Upper lobe of right lung (tissue), 1 donor: ENCODE measurements at places on chromosomes 4 and X. TPM values are rescaled to one million over a fixed set of nuclear protein-coding genes. Genes with fewer than 3 reads are reported as not detected.

RPL10 gene
- 2,677 TPM for total RNA-seq

EIF2S3 gene
- total RNA-seq: 135 TPM

DNA sequence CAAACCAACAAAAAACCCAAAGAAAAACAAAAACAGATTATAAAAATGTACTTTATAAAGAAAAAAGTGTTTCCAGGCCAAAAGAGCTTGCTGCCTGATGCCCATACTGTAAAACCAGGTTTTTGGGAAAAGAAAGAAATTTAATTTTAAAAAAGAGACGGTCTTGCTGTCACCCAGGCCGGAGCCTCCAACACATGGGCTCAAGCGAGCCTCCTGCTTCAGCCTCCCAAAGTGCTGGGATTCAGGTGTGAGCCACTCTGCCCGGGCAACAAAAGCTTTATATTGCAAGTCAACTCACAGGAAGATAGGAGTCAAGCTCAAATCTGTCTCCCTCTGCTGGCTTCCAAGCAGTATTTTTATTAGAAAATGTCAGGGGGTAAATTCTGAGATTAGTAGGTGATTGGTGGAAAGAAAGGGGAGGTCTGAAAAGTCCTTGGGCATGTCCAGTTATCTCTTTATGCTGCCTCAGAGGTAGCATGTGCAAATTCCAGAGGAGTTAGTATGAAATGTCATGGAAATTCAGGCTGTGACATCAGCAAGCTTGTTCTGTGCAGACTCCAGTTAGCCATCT lies 39.4 kb downstream of the MGST2 start:
- H3K36me3 ChIP-seq: peaks cover 35% of the 10 kb centered on the region
- H3K4me3 ChIP-seq: no peak overlapping the region
- no peak overlapping the region for H3K27ac ChIP-seq
- no peak for DNase-seq
- no peaks in the 10 kb centered on the region for H3K4me1 ChIP-seq
- H3K27me3 ChIP-seq: no peaks in the 10 kb centered on the region

DNA sequence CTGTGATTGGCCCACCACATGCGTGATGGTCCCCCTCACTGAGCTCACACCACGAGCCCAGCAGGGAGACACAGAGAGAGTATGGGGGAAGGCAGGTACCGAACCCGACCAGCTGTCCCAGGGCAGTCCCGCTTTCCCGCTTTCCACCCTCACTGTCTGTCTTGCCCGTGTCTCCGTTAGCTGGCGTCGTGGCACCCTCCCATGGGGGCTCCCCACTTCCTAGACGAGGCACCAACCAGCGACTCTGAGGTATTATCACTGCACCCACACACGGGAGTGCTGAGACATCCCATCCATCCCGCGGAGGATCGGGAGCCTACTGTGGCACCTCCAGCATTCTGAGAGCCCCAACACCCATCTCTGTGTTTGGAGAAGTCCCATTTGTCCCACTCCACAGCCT lies 43.0 kb upstream of the NHSL2 start:
- no peaks in the 10 kb centered on the region for H3K4me1 ChIP-seq
- H3K27ac ChIP-seq: no peak overlapping the region
- no peak for DNase-seq
- H3K27me3 ChIP-seq: no peaks in the 10 kb centered on the region

DNA sequence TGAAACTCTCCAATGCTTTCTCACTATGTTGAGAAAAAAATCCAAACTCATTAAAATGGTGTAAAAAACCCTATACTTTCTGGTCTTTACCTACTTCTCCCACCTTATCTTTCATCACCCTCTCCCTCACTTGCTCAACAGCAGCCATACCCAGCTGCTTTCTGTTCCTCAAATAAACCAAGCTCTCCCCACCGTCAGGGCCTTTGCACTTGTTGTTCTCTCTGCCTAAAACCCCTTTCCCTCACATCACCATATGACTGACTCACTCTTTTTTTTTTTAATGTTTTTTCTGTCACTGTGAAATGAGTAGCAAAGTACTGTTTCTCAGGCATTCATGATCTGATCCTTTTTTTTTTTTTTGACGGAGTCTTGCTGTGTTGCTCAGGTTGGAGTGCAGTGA lies 122.3 kb upstream of the TMEM164 start:
- no peaks in the 10 kb centered on the region for H3K36me3 ChIP-seq
- no peaks in the 10 kb centered on the region for H3K4me1 ChIP-seq
- no peaks in the 10 kb centered on the region for H3K27me3 ChIP-seq
- H3K4me3 ChIP-seq: no peak overlapping the region
- no peak overlapping the region for H3K27ac ChIP-seq
- no peak for DNase-seq

DNA sequence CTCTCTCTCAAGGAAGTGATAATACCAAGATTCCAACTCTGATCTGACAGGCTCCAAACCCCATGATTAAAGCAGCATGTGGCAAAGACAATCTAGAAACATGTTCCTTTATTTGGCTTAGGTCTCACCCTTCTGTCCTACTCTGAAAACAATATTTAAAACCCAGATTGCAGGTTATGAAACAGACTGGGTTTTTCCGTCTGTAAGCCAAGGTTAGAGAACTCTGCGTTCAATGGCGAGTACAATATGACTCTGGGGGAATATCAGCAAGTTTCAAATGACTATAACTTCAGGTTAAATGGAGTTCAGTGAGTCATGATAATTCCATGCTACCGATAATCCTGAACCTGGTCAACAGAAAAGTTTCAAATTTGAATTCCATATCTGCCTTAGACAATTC lies 50.8 kb downstream of the ANAPC10 start:
- no peak for DNase-seq
- H3K4me3 ChIP-seq: no peak overlapping the region
- H3K27me3 ChIP-seq: no peaks in the 10 kb centered on the region
- H3K36me3 ChIP-seq: no peaks in the 10 kb centered on the region

GRCh38 chr4:140109737-140110136 lies 44.2 kb downstream of the MAML3 start:
- no peaks in the 10 kb centered on the region for H3K4me1 ChIP-seq
- H3K36me3 ChIP-seq: no peaks in the 10 kb centered on the region
- no peak for DNase-seq

GRCh38 chr4:121216461-121216860 lies 52.3 kb upstream of the TNIP3 start:
- H3K4me3 ChIP-seq: no peak overlapping the region
- no peaks in the 10 kb centered on the region for H3K4me1 ChIP-seq
- H3K27me3 ChIP-seq: no peaks in the 10 kb centered on the region
- no peaks in the 10 kb centered on the region for H3K36me3 ChIP-seq
- H3K27ac ChIP-seq: peak overlapping the region; percentile 12

DNA sequence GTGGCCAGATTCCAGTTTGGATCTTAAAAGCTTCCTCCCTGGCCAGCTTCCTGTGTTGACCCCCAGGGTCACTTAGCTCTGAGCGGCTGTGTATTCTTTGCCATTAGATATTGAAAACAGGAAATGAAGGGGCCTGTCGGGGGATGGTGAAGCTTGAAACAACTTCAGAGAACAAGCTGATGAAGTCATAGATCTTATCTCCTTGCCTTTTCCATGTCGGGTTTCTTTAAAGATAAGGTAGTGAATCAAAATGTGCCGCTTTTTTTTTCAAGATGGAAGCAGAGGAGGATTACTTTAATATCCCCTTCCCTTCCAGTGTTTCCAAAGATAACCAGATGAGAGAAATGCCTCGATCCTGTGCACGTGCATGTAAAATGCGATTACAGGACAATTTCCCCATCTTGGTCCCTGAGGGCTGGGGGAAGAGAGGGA lies 508.5 kb downstream of the MID1IP1 start:
- no peak overlapping the region for H3K4me3 ChIP-seq
- H3K27me3 ChIP-seq: no peaks in the 10 kb centered on the region
- no peak overlapping the region for H3K27ac ChIP-seq
- H3K4me1 ChIP-seq: peaks cover 3% of the 10 kb centered on the region
- DNase-seq: no peak

DNA sequence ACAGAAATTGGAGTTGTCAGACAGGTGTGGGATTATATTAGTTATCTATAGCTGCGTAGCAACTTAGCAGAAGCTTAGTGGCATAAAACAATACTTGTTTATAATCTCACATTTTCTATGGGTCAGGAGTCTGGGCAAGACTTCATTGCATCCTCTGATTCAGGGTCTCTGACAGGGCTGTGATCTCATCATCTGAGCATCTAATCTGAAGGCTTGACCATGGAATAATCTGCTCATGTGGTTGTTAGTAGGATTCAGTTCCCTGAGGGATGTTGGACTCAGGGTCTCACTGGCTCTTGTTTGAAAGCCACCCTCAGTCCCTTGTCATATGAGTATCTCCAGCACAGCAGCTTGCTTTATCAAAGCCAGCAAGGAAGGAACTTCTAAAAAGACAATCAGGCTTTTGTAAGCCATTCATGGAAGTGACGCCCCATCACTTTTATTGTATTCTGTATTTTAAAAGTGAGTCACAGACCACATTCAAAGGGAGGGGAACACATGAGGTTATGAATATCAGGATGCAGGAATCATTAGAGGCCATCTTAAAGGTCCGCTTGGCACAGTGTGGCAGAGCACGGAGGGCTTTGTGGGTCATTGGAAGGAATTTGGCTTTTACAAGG lies 37.2 kb upstream of the FAM9B start:
- DNase-seq: no peak
- no peaks in the 10 kb centered on the region for H3K36me3 ChIP-seq
- H3K27me3 ChIP-seq: no peaks in the 10 kb centered on the region
- H3K4me3 ChIP-seq: no peak overlapping the region

GRCh38 chr4:77818073-77818601 lies 1.0 kb downstream of the CNOT6L start:
- H3K4me3 ChIP-seq: peak overlapping the region; percentile 78
- H3K27me3 ChIP-seq: no peaks in the 10 kb centered on the region
- peak overlapping the region; percentile 96 for H3K27ac ChIP-seq
- peaks cover 35% of the 10 kb centered on the region for H3K4me1 ChIP-seq

GRCh38 chr4:90027565-90027964 lies 99.6 kb upstream of the CCSER1 start:
- no peak for DNase-seq
- H3K36me3 ChIP-seq: no peaks in the 10 kb centered on the region
- H3K27ac ChIP-seq: no peak overlapping the region
- H3K27me3 ChIP-seq: no peaks in the 10 kb centered on the region
- H3K4me3 ChIP-seq: no peak overlapping the region
- H3K4me1 ChIP-seq: no peaks in the 10 kb centered on the region

GRCh38 chrX:140697618-140698017 lies 11.9 kb upstream of the LINC00632 start:
- no peaks in the 10 kb centered on the region for H3K27me3 ChIP-seq
- H3K4me1 ChIP-seq: no peaks in the 10 kb centered on the region
- H3K36me3 ChIP-seq: no peaks in the 10 kb centered on the region
- H3K27ac ChIP-seq: no peak overlapping the region
- H3K4me3 ChIP-seq: no peak overlapping the region

DNA sequence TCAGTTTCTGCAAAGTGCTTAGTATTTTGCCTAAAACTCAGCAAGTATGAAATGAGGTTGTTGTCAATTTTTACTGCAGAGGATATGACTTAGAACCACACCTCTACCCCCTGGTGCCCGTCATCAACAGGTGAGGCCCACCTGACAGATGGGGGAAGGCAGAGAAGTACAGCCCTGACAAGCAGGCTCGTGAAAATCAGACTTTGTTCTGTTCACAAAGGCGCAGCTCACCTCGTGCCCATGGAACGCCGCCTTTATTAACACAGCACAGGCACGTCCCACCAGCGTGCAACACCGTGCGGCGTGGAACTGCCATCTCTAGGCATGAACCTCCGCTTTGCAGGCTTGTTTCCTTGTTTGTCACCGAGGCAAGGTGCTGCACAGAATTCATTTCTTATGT lies 13.3 kb downstream of the CYP4V2 start:
- H3K27ac ChIP-seq: no peak overlapping the region
- no peaks in the 10 kb centered on the region for H3K4me1 ChIP-seq
- H3K27me3 ChIP-seq: no peaks in the 10 kb centered on the region
- peaks cover under 1% of the 10 kb centered on the region for H3K36me3 ChIP-seq

DNA sequence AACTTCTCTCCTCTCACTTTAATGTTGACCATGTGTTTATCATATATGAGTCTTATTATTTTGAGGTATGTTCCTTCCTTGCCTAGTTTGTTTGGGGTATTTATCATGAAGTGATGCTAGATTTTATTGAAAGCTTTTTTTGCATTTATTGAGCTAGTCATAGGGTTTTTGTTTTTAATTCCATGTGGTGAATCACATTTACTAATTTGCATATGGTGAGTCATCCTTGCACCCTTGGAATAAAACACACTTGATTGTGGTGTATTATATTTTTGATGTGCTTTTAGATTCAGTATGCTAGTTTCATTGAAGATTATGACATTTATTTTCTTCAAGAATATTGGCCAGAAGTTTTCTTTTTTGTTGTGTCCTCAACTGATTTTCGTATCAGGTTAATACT lies 464.6 kb downstream of the PCDH18 start:
- no peaks in the 10 kb centered on the region for H3K27me3 ChIP-seq
- no peak for DNase-seq
- H3K4me1 ChIP-seq: no peaks in the 10 kb centered on the region
- no peak overlapping the region for H3K27ac ChIP-seq
- H3K36me3 ChIP-seq: no peaks in the 10 kb centered on the region
- no peak overlapping the region for H3K4me3 ChIP-seq

DNA sequence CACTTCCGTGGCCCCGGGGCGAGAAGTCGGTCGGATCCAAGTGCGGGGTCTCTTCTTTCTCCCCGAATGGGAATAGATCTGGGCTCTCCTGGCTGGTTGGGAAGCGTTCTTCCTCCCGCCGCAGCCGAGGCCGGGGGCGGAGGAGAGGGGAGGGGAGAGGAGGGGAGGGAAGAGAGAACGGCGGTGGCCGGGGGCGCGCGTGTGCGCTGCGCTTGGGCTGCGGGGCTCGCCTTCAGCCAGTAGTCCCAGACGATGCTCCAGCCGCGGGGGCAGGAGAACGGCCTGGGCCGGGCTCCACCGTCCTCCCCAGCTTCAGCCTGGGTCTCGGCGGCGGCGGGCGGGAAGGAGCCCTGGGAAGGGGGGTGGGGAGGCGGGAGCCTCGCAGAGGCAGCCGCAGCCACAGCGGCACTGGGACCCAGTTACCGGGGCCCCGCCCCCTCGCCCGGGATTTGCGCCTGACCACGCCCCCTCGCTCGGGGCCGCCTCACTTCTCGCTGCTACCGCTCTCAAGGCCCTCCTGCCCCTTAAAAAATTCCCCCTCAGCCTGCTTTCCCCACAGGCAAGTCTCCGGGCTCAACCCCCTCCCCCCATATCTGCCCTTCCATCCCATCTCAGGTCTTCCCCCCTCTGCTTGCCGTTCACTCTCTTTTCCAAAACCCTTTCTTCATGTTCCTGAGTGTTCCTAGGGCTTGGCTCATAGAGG lies at the start of gene FGD1:
FGD1 (minus strand) TSS at position 421 of the 703 bp plus-strand sequence. CDS start 802 bp downstream, outside the sequence.
- H3K4me1 ChIP-seq: no peaks in the 10 kb centered on the region
- H3K4me3 ChIP-seq: peak within 1 kb of the TSS; percentile 56
- peak; percentile 79 for DNase-seq
- no peaks in the 10 kb centered on the region for H3K27me3 ChIP-seq
- peak within 1 kb of the TSS; percentile 51 for H3K27ac ChIP-seq

DNA sequence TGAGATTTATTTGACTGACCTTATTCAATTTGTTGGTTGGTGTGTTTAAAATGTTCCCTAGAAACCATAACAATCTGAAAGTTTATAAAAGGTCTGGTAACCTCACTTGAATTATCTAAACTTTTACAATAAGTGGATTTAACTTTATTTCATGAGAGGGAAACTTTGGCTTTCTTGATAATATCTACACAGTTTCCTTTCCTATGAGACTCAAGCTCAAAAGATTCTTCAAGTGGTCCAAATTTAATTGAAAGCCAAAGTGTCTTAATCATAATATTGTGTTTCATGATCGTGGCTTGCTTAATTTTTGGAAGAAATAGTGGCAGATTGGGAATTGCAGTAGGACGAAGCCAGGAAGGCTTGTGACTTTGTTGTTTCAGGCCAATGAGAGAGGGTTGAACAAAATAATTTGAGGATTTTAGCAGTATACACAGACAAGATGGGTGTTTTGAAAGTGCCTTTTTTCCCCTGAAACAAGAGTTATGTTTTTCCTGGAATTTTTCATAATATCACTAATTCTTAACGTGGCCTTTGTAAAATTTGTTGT lies 55.0 kb downstream of the PHEX start:
- no peak overlapping the region for H3K4me3 ChIP-seq
- no peaks in the 10 kb centered on the region for H3K36me3 ChIP-seq
- H3K4me1 ChIP-seq: no peaks in the 10 kb centered on the region
- no peak overlapping the region for H3K27ac ChIP-seq
- no peak for DNase-seq
